Activated CD4-positive, CD25-positive, alpha-beta regulatory T cell treated with anti-CD3 and anti-CD28 coated beads, Interleukin-2, amount 50 U/mL, for 16 hours (primary cell): ENCODE measurements at places on chromosomes 16 and 17.

DNA sequence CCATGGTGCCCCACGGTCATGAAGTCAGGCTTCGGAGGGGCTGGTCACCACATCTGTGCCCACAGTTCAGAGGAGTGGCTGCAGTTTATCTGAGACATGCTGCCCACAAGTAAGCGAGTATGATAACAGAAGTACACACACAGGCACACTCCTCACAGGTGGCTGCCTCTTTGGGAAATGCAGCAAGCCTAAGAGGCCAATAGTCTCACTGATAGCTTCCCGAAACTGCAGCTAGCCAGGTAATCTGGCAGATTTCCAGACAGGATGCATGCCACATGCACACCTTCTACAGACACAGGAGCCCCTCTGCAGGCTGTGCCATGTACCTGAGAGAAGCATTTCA lies 12.6 kb upstream of the GFOD2 start:
- DNase-seq: no peak

DNA sequence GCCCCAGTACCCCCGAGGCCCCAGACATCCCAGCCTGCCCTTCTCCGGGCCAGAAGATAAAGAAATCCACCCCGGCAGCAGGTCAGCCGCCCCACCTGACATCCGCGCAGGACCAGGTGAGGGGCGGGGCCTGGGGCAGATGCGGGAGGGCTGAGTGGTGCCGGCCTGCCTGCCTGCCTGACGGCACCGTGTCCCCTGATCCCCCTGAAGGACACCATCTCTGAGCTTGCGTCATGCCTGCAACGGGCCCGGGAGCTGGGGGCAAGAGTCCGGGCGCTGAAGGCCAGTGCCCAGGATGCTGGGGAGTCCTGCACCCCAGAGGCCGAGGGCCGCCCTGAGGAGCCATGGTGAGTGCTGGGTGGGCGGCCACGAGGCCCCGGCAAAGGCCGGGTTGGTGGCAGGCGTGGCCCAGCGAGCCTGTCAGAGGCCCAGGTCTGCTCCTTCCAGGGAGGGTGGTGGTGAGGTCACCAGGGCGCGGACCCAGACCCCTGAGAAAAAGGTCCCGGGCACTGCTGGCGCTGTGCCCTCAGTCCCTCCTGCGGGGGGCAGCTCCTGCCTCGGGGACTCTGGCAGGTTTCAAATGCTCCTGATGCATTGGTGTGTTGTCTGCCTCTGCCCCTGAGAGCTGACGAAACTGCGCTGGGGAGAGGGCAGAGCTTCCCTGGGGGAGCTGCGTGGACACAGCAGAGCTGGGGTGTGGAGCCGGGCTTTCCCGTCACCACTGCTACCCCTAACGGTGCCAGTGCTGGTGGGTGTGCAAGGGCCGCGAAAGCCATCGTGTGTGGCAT lies 1.2 kb downstream of the CDT1 start:
- DNase-seq: no peak

- DNase-seq: no peak
These were observed 14.4 kb downstream of the SDR42E1 start for GRCh38 chr16:81996664-81997509.

GRCh38 chr16:87834668-87835473 lies 34.4 kb downstream of the SLC7A5 start:
- no peak for DNase-seq

DNA sequence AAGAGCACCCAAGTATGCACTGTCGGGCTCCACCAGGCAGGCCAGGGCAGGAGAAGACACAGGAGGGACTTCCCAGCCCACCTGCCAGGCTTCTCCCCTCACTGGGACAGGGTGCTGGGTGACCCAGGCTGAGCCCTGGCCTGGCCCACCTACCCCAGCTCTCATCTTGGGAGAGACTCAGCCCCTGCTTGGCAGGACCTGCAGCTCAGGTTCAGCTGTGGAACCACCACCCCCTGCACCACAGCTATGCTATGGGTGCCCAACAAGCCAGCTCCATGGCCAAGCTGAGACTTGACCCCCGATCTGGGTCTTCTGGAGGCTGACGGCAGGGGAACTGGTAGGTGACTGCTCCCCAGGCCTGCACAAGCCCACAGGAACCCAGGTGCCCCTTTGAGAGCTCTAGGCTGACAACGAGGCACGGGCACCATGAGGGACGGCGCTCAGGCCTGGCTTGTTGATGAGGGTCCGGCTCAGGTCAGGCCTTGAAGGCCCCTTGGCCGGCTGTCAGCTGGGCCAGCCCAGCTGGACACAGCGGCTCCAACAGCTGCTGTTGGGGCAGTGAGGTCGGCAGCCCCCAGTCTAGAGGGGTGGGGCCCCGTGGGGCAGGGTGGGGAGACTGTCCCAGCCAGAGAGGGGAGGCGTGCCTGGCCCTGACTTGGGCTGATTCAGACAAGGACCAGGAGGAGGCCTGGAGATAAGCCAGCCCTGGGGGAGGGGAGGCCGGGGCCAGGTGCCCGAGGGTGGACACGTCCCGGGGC lies 4.6 kb downstream of the RPUSD1 start:
- no peak for DNase-seq

GRCh38 chr16:6751191-6751590 lies 581.5 kb upstream of the RBFOX1 start:
- DNase-seq: no peak

- DNase-seq: peak; percentile 86
These were observed at the start of gene NLRC5 for GRCh38 chr16:56988948-56989945. Gene NLRC5 (plus strand): TSS chr16:56989557. CDS start chr16:57020713, 31,156 bp downstream.

DNA sequence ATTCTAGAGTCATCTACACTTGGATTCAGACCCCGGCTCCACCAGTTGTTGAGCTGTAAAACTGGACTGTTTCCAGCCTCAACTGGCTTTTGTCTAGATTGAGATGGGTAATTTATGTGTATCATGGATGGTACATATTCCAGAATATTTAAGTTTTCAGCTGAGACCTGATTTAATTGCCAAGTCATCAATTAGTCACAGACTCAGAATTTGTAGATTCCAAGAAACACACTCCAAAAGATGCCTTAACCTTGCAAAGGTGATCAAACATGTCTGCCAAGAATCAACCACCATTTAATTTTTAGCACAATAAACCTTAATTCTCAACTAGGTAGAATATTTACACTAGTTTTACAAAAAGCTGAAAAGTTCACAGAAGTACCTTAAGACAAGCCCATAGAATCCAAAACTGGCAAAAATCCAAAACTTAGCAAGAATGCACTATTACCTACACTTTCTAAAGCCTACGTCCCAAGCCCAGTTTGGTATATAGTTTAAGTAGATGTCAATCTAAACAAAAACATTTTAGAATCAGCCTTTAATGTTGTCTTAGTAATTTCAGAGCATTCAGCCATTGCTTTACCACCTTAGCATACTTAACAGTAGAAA lies 17.7 kb downstream of the SIAH1 start:
- DNase-seq: no peak

- DNase-seq: no peak
These were observed 10.6 kb downstream of the GTF3C1 start for GRCh38 chr16:27539120-27539519.

GRCh38 chr17:46192189-46192438 lies 1.1 kb downstream of the KANSL1 start:
- no peak for DNase-seq

- no peak for DNase-seq
These were observed 4.6 kb downstream of the ANKRD13B start for GRCh38 chr17:29597361-29598172.

- DNase-seq: no peak
These were observed 4.1 kb upstream of the DNAH17 start for GRCh38 chr17:78581304-78581703.
